GOT3 (cell line): ENCODE measurements at places on chromosomes 12 and 14.

GRCh38 chr12:70571705-70572268, 65.4 kb downstream of the PTPRB start:
- no peak for DNase-seq

DNA sequence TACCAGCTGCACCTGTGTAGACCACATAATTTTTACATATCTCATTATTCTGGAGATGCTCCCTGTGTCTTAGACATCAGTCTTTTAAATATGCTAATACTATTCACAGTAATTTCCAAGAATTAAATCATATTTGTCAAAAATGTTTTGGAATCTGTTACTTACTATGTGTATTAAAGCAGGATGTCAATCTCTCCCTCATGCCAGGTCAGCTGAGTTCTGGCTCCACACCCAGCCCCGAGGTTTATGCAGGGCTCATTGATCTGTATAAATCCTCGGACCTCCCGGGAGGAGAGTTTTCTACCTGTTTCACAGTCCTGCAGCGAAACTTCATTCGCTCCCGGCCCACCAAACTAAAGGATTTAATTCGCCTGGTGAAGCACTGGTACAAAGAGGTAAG, 27.9 kb downstream of the OAS2 start:
- no peak for DNase-seq

DNA sequence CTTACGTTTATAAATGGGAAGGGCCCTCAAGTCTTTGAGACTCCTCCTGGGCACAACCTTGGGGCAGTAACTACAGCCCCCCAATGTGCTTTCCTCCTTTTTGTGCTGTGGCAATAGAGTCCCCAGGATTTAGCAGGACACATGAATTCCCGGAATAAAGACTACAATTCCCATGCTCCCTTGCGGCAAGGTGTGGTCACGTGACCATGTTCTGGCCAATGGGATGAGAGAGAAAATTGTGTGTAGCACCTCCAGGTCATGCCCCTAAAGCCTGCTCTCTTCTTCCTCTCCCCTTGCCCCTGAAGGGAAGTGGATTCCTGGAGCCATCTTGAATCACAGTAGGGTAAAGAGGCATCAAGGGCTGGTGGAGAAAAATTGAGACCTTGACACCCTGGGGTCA, 295.1 kb upstream of the SFSWAP start:
- DNase-seq = no peak

- no peak for DNase-seq
These were observed 65.9 kb upstream of the WSCD2 start for GRCh38 chr12:108063192-108063591.

DNA sequence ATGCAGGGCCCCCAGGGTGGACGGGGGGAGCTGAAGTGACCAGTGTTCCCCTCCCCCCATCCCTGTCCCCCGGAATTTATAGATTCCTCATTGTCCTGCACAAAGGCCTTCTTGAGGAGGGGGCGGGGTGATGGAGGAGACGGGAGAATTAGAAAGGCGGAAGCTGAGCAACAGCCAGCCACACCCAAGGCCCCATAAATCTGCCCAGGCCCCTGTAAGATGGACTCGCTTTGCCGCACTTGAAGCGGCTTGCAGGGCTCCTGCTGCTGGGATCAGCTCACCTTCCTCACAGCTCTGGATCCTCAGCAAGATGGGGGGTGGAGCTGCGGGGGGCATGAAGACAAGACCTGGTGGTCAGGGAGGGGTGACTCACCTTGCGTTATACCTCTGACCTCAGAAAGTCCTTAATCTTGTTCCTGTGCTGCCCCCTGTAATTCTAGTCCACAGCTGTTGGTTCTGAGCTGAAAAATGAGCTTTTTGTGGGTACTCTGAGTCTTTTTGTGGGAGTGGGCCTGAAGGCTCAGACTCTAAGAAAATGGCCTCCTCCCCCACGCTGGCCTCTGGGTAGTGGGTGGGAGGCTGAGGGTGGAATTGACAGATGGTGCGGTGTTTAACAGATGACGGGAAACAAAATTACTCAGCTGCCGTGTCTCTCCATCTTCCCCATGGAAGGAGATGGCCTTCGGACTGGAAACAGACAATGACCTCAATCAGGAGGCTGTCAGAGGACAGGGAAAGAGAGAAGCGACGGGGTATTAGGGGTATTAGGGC, 15.8 kb upstream of the ANKRD33 start:
- no peak for DNase-seq

DNA sequence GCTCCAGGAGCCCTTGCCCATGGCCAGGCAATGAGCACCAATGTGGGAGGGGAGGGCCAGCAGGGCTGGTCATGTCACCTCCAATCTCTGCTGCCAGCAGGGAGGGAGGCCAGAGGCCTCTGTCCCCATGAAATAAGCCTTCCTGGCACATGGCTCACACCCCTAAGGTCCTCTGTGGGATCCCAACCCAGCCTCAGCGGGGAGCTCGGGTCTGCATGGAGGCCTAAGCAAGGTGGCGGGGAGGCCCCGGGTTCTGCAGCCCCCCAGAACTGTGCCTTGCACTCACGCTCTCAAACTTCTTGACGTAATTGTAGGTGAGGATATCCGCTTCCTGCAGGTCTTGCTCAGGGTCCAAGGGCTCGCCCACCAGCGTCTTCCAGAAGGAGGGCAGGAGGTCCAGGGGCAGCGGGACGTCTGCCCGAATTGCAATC, 41.7 kb downstream of the TRAFD1 start:
- DNase-seq = no peak

GRCh38 chr12:124451637-124452243, 115.7 kb downstream of the NCOR2 start:
- no peak for DNase-seq

GRCh38 chr12:88897723-88898122, 317.5 kb upstream of the KITLG start:
- DNase-seq = no peak

GRCh38 chr14:81427348-81428058, 27.4 kb upstream of the STON2 start:
- no peak for DNase-seq

DNA sequence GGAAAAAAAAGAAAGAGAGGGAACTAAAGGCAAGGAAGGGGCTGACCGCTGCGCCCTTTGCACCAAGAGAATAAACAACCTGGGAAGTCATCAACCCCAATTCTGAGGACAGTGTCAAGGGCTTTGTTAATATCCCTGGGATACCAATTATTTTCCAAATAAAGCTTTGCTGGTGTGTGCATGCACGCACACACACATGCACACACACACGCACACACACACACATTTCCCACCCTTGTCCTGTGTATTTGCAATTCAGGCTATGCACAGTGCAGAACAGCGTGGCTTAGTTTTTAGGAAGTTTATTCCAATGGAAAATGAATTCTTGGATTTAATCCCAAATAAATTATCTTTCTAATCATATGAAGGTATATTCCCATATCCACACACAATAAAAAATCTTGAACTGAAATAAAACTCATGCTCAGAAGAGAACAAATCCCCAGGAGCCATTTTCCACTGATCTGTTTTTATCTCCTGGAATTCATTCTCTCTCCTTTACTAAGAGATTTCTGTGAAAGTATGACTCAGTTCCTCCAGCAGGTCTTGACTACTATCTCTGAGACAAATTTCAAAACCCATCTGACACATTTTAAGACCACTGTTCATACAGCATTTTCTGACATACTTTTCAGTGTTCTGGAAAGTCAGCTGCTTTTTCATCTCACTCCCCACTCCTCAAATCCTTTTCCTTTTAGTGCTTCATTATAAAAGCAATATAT, 334.4 kb upstream of the ATP2B1 start:
- no peak for DNase-seq

DNA sequence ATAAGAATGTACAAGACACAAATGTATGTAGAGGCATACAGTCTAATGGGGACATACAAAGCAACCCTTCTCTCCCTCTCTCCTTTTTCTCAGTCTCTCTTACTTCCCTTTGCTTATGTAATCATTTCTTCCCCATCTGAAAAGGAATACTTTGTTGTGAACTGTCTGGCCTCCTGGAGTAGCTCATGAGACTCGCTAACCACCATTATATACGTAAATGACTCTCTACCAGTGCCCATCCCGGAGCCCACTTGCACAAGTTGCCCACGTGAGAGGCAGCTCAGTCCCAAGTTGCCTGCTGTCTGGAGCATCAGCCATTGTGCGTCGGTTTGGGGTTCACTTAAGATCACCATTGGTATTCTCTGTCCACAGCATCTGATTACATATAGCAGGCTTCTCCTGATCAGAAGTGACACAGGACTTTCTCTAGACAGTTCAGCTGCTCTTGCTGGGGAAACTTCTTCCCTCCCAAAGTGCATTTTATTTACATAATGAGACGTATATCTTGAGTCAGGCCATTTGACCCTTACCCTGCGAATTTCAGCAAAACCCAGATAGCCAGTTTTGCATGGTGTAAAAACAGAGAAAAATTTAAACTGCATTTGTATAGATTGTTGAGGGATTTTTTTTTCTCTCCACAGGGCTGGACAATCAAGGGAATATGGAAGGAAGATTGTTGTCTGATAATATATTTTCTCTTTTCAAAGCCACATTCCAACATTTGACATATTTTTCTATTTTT, 220.7 kb upstream of the EGLN3 start:
- no peak for DNase-seq

- DNase-seq = no peak
These were observed 3.6 kb upstream of the FGF6 start for GRCh38 chr12:4448943-4449850.

DNA sequence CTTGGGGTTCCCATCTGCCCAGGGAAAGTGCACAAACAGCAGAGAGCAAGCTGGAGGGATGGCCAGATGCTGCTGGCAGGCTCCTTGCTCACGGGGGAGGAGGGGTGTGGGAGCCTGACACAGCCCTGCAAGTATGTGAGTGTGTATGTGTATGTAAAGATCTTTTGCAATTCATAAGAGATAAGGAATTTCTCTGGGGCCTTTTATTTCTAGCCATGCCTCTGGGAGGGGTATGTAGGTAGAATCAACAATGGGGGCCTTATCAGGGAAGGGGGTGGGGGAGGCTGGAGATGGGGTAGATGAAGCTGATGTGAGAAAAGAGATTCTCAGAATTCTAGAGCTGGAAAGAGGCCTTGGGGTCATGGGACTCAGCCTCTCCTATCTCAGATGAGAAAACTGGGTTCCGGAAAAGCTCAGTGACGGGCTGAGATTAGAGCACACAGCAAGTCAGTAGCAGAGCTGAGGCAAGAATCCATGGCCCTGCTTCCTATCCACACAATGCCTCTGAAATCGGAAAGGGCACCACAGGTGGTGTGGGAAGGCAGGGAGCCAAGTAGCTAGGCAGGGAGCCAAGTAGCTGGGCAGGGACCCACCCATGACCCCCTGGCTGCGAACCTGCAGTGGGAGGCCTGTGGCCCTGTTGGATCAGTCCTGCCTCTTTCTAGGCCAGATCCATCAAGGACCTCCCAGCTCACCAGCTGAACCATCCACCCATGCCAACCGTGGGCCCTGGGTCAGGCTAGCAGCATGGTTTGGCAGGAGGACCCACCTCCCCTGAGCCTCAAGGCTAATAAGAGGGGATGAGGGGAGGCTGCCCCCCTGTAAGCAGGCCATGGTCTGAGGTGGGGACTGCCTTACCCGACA, 54.7 kb downstream of the PLEKHG3 start:
- no peak for DNase-seq

DNA sequence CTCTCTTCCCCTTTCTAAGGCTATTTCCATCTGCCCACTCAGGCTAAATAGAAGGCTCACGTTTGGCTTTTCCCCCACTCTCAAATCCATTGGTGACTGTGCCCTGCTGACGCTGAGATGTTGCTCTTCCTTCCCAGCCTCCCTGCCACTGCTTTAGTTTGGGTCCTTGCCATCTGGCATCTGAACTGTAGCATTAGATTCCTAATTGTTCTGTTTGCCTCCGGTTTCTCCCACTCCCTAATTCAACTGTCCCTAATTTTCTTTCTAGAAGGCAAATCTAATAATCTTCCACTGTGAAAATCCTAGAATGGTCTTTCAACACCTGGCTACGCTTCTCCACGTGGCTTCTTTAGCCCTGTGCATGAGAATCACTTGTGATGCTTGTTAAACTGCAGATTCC, 37.6 kb upstream of the SMOC1 start:
- no peak for DNase-seq

DNA sequence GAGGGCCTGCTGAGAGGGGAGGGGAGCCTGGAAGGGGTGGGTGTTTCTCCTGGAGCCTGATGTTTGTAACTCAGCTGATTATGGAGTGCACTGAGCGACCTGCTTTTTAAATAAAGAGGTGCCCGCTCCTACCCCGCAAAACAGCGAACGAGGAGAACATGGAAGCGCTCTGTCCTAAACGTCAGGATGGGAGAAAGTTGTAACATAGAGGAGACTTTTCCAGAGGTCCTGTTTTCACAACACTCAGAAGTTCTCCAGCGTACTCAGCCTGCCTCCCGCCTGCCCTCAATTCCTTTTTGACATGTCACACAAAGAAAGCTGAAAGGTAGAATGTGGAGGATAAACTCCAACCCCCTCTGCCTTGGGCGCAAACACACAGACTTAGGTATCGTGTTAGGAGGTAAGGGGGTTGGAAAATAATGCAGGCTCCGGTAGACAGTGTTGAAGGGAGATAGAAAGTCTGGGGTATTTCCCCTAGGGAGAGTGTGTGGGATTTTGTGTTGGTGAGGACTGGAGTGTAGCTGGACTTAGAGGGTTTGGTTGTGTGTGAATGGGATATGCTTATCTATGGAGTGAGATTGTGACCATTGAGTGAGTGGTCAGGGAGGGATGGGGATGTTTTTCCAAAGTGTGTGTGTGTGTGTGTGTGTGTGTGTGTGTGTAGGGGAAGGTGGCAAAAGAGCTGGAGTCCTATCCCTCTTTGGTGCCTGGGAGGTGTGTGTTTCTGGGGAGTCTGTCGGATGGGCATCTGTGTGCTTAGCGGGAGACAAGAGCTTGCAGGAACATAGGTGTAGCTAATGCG, 2.1 kb downstream of the NTF3 start:
- DNase-seq = no peak

DNA sequence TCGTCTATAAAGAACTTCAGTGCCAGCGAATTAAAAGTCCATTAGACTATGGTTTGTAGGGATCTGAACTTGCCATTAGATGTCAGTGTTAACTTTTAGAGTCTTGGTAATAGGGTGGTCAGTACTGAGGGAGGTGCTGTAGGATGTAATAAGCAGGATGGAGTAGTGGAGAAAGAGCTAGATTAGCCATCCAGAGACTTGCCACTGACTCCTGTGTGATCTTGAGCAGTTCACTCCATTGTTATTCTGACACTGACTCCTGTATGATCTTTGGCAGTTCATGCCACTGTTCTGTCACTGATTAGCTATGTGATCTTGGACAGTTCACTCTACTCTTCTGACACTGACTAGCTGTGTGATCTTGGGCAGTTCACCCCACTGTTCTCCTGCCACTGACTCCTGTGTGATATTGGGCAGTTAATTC, 133.6 kb downstream of the TTLL5 start:
- DNase-seq = no peak

GRCh38 chr14:93036652-93037345, 78.9 kb downstream of the ITPK1 start:
- no peak for DNase-seq

GRCh38 chr12:32906399-32907165, 10.0 kb upstream of the PKP2 start:
- no peak for DNase-seq
